Stimulated activated CD4-positive, alpha-beta T cell treated with anti-CD3 and anti-CD28 coated beads, Interleukin-12 subunit alpha, Interleukin-12 subunit beta, amount 100 ng/mL, for 24 hours (primary cell): ENCODE measurements at places on chromosomes 4 and X.

DNA sequence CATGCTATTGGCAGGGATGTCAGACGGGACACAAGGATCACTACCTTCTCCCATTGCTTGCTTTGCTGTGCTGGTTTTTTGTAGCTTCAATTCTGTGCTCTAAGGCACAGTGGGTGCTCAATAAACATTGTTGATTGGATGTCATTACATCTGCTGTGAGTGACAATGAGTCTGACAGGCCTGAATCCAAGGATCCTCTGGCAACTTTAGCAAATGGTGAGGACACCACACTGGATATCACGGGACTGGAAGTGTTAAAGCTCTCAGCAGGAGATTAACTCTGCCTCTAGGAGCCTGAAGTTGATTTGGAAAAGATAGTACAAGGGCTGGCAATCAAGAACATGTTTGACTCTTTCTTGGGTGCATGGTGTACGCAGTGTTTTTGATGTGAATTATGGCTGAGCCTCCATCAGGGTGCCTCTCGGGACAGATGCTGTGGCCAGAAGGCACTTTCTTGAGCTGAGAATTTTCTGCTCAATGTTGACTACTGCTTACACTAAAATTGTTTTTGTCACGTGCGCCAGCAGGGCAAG, 217.9 kb downstream of the ARAP2 start:
- DNase-seq, result no peak

- DNase-seq, result no peak
Measured at GRCh38 chr4:20403290-20403689, 151.6 kb downstream of the SLIT2 start.

GRCh38 chr4:159823743-159824142, 720.9 kb downstream of the RAPGEF2 start:
- DNase-seq, result no peak

DNA sequence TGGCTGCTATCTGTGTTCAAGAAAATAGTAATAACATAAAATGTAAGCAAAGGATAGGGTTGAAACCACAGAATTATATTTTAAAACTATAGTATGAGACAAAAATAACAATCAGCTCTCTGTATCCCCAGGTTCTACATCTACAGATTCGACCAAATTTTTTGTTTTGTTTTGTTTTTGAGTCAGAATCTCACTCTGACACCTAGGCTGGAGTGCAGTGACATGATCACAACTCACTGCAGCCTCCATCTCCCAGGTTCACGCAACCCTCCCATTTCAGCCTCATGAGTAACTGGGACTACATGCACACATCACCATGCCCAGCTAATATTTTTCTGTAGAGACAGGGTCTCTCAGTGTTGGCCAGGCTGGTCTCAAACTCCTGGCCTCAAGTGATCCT, 113.2 kb downstream of the MAB21L2 start:
- DNase-seq, result no peak

DNA sequence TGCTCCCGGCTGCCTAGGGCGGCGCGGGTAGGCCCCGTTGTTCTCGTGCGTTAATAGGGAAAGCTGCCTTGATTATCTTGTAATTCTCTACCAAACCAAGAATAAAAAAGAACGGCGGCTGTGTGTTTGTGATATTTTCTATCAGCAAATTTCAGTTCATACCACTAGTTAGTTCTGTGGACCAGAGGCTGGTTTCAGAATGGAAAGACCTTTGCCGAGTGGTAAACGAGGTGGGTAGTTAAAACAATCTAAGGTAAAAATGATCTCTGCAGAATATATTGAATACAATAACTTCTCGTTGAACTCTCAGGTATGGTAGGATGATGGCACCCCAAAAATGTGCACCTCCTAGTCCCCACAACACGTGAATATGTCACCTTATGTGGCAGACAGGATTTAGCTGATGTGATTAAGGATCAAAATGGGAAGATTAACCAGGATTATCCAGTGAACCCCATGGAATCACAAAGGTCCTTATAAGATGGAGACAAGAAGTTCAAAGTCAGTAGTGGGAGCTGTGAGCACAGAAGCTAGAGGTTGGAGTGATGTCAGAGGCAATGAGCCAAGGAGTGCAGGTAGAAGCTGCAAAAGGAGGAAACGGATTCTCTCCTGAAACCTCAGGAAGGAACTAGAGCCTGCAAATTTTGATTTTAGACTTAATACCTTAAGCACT, 574 bp upstream of the CFAP97 start:
- no peak for DNase-seq

GRCh38 chr4:43843501-43843900, 605.1 kb downstream of the KCTD8 start:
- DNase-seq, result no peak

GRCh38 chrX:24231131-24231540, 81.6 kb downstream of the ZFX start:
- DNase-seq, result no peak
